IMR-90 (cell line): ENCODE measurements at places on chromosomes 3 and 15. TPM values are rescaled to one million over a fixed set of nuclear protein-coding genes. Genes with fewer than 3 reads are reported as not detected.

The ACTC1 gene
- 0.83 and 1.1 TPM in 2 replicates for total RNA-seq

The ATP6V1A gene
- 84.4 and 98.0 TPM in 2 replicates for total RNA-seq

The PLAAT1 gene
- total RNA-seq, result 0.54 and 0.56 TPM in 2 replicates

The CD200R1 gene
- total RNA-seq, result under 0.01 TPM in 2 replicates

The EPHA6 gene
- not detected in 2 replicates for total RNA-seq

The PCSK6 gene
- not detected in 2 replicates for total RNA-seq

The FSIP1 gene
- 0.18 and 0.56 TPM in 2 replicates for total RNA-seq

The IL20RB gene
- 0.56 and 0.72 TPM in 2 replicates for total RNA-seq

The PLSCR4 gene
- total RNA-seq, result 2.8 and 3.8 TPM in 2 replicates

The TNFSF10 gene
- 1.1 and 1.3 TPM in 2 replicates for total RNA-seq

The IL12A gene
- total RNA-seq, result 0.90 and 1.1 TPM in 2 replicates

The GHSR gene
- not detected in 2 replicates for total RNA-seq

The CYP1A1 gene
- total RNA-seq, result under 0.01 TPM in 2 replicates

The HTR3E gene
- not detected in 2 replicates for total RNA-seq

The CPNE9 gene
- total RNA-seq, result not detected in 2 replicates

The CATSPER2 gene
- 0.28 and 11.3 TPM in 2 replicates for total RNA-seq

The PP2D1 gene
- not detected in 2 replicates for total RNA-seq

The SERPINI2 gene
- not detected in 2 replicates for total RNA-seq

The CLDN18 gene
- not detected in 2 replicates for total RNA-seq

The NCEH1 gene
- total RNA-seq, result 23.3 and 28.9 TPM in 2 replicates

The SPESP1 gene
- 3.0 and 3.3 TPM in 2 replicates for total RNA-seq

The LRRC31 gene
- total RNA-seq, result not detected in 2 replicates

The FAM3D gene
- total RNA-seq, result not detected in 2 replicates

The PIERCE2 gene
- total RNA-seq, result 0.28 and 0.36 TPM in 2 replicates

The RETNLB gene
- total RNA-seq, result not detected in 2 replicates

The ACTRT3 gene
- 2.5 TPM in 2 replicates for total RNA-seq

The CASR gene
- total RNA-seq, result not detected in 2 replicates

The ROPN1B gene
- not detected in 2 replicates for total RNA-seq

The CPN2 gene
- not detected in 2 replicates for total RNA-seq

The SSUH2 gene
- under 0.01 TPM in 1 of 2 replicates, not detected in the other for total RNA-seq

The GCSAM gene
- not detected in 2 replicates for total RNA-seq

The CORO2B gene
- total RNA-seq, result 9.3 and 9.7 TPM in 2 replicates

The FETUB gene
- total RNA-seq, result not detected in 2 replicates

The GASK1A gene
- 0.18 and 0.28 TPM in 2 replicates for total RNA-seq

The STRIT1 gene
- not detected in 2 replicates for total RNA-seq

The CD200 gene
- 0.83 and 1.1 TPM in 2 replicates for total RNA-seq

The FAM174B gene
- total RNA-seq, result 0.18 and 0.56 TPM in 2 replicates

The TICRR gene
- 3.0 and 3.3 TPM in 2 replicates for total RNA-seq

The NMNAT3 gene
- under 0.01 and 0.36 TPM in 2 replicates for total RNA-seq

The HYAL1 gene
- under 0.01 and 0.36 TPM in 2 replicates for total RNA-seq

The ALS2CL gene
- 1.4 and 2.2 TPM in 2 replicates for total RNA-seq

The ISY1 gene
- 28.5 and 39.7 TPM in 2 replicates for total RNA-seq

The OIP5 gene
- 4.1 and 7.5 TPM in 2 replicates for total RNA-seq

The SPINK8 gene
- not detected in 2 replicates for total RNA-seq

The C2CD4A gene
- total RNA-seq, result not detected in 2 replicates

The SAXO2 gene
- total RNA-seq, result 0.28 TPM in 1 of 2 replicates, not detected in the other

The CCR8 gene
- not detected in 2 replicates for total RNA-seq

The ITIH1 gene
- total RNA-seq, result not detected in 2 replicates
